ENCODE measurements at places on chromosomes 2 and 18. TPM values are rescaled to one million over a fixed set of nuclear protein-coding genes. Genes with fewer than 3 reads are reported as not detected.

The FHOD3 gene
- total RNA-seq, result not detected

- H3K27me3 ChIP-seq, result no peaks in the 10 kb centered on the region
- no peak overlapping the region for H3K27ac ChIP-seq
- no peak overlapping the region for H3K4me3 ChIP-seq
- no peaks in the 10 kb centered on the region for H3K4me1 ChIP-seq
Observed at GRCh38 chr2:174561283-174561971, 36.2 kb downstream of the WIPF1 start.

The SERPINB3 gene
- total RNA-seq, result not detected

The CTLA4 gene
- 18.4 TPM for total RNA-seq

DNA sequence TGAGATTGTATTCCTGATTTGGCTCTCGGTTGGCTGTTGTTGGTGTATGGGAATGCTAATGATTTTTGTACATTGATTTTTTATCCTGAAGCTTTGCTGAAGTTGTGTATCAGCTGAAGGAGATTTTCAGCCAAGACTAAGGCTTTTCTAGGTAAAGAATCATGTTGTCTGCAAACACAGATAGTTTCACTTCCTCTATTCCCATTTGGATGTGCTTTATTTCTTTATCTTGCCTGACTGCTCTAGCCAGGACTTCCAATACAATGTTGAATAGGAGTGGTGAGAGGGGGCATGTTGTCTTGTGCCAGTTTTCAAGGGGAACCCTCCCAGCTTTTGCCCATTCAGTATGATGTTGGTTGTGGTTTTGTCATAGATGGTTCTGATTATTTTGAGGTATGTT, 90.4 kb downstream of the CYP26B1 start:
- H3K27me3 ChIP-seq, result no peaks in the 10 kb centered on the region
- H3K36me3 ChIP-seq, result no peaks in the 10 kb centered on the region
- no peak for DNase-seq
- H3K27ac ChIP-seq, result no peak overlapping the region
- no peaks in the 10 kb centered on the region for H3K4me1 ChIP-seq

- no peaks in the 10 kb centered on the region for H3K27me3 ChIP-seq
- peak overlapping the region; percentile 15 for H3K27ac ChIP-seq
- no peaks in the 10 kb centered on the region for H3K36me3 ChIP-seq
- peaks cover 10% of the 10 kb centered on the region for H3K4me1 ChIP-seq
- no peak overlapping the region for H3K4me3 ChIP-seq
Observed at GRCh38 chr2:113236367-113237159, 42.2 kb downstream of the PAX8 start.

The ZNF385B gene
- total RNA-seq, result not detected

DNA sequence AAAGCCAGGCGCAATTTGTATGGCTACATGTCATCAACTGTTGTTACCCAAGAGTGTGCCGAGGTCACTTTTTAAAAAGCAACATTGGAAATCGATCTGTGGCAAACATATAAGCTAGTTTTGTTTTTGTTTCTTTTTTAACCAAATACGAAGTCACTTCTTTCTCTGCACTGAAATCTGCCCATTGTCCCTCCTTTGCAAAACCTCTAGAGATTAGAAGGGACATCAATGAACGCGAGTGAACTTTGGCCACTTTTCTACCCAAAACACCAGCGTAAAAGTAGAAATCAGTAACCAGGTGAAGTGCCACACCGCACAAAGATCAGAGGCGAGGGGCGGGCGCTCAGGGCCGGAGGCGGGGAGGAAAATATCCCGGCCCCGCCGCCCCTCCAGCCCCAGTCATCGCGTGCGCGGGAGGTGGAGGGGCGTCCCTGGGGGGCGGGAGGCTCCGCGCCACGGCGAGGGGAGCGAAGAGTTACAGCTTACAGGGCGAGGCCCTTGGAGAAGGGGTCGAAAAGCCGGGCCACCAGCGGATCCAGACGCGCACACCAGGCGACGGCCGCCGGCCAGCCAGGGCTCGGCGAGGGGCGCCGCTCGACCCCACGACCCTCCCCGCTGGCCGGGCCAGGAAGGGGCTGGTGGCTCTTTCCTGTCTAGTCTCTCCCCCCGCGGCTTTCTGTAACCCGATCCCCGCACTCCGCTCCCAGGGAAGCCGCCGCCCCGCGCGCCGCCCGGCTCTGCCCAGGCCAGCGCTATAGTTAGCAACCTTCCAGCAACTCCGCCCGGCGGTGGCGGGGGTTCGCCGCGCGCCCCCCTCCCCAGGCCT, 993 bp downstream of the RBMS1 start:
- no peaks in the 10 kb centered on the region for H3K27me3 ChIP-seq
- peaks cover 51% of the 10 kb centered on the region for H3K4me1 ChIP-seq
- H3K4me3 ChIP-seq, result peak overlapping the region; percentile 64
- no peaks in the 10 kb centered on the region for H3K36me3 ChIP-seq
- H3K27ac ChIP-seq, result peak overlapping the region; percentile 81
- peak; percentile 63 for DNase-seq

DNA sequence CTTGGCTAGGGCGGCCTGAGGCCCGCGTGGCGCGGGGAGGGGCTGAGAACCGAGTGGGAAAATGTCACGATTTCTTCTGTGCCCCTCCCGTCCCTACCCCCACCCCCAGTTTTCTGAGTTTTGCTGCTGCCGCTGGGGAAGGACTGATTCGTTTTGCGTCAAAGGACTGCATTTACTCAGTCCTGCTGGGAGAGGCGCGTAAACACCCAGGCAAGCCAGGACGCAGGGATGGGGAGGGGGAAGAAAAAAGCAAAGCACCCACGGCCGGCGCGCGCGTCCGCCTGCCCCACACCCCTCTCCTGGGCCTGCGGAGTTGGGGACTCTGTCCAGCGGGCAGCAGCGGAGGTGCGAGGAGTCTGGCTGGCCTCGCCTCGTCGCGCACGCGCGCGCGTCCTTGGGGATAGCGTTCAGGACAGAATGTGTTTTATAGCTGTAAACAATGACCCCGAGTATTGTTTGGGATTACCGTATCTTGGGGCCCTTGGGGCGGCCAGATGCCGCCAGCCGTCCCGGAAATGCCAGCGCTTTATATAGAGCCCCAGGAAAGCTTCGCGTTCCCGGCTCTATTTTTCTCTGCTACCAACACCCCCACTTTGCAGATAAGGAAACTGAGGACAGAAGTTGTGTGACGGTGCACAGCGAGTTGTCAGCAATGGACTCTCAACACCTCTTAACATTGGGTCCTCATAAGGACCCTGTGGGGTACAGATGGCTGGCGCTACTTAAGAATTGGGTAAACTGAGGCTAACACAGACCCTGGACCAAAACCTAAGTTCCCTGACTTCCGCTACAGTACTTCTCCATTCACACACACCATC, 1.7 kb upstream of the FOSL2 start:
- H3K4me3 ChIP-seq, result peak overlapping the region; percentile 84
- no peaks in the 10 kb centered on the region for H3K27me3 ChIP-seq
- no peaks in the 10 kb centered on the region for H3K36me3 ChIP-seq
- DNase-seq, result no peak

DNA sequence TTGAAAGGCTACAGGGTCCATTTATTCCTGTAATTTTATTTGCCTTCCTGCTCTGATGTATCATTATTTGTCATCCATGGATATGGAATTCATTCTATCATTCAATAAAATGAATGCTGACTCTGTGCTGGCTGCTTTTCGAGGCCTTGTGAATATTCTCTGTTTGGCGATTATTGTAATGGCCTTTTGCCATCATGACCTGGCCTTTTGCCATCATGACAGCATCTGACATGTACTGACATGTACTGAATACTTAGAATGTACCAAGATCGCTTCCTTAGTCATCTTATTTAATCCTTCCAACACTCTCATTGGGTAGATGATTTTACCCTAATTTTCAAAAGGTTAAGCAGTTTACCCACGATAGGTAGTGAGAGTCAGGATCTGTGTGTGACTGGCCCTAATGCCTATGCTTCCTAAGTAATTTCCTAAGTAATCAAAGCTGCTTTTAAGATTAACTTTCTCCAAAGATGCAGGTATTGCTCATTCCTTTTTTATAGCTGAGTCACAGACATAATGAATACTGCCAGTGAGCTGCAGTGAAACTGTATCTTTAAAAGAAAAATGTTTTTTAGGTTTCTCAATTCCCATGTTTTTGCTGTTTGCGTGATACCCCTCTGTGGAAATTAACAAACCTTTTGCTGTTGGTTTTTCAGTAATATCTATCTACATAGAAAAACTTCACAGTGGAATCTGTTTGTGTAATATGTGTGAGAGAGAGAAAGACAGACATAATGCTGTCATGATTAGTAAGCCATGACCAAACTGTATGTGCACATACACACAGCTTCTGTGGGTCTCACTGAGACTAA, 127.8 kb downstream of the CERS6 start:
- no peak overlapping the region for H3K27ac ChIP-seq
- no peak overlapping the region for H3K4me3 ChIP-seq
- no peaks in the 10 kb centered on the region for H3K27me3 ChIP-seq
- H3K4me1 ChIP-seq, result peaks cover 31% of the 10 kb centered on the region
- no peak for DNase-seq

The BUB1 gene
- total RNA-seq, result 1.7 TPM

- no peak overlapping the region for H3K4me3 ChIP-seq
- DNase-seq, result no peak
- H3K27ac ChIP-seq, result no peak overlapping the region
Observed at GRCh38 chr2:241063587-241063986, 38.5 kb downstream of the MTERF4 start.

The AQP4 gene
- not detected for total RNA-seq
